ENCODE measurements at places on chromosomes 5 and 9.

- DNase-seq, result no peak
Measured at GRCh38 chr9:36092509-36093215, 43.9 kb upstream of the GLIPR2 start.

- no peak for DNase-seq
Measured at GRCh38 chr5:66993448-66993847, 203.2 kb downstream of the CD180 start.

DNA sequence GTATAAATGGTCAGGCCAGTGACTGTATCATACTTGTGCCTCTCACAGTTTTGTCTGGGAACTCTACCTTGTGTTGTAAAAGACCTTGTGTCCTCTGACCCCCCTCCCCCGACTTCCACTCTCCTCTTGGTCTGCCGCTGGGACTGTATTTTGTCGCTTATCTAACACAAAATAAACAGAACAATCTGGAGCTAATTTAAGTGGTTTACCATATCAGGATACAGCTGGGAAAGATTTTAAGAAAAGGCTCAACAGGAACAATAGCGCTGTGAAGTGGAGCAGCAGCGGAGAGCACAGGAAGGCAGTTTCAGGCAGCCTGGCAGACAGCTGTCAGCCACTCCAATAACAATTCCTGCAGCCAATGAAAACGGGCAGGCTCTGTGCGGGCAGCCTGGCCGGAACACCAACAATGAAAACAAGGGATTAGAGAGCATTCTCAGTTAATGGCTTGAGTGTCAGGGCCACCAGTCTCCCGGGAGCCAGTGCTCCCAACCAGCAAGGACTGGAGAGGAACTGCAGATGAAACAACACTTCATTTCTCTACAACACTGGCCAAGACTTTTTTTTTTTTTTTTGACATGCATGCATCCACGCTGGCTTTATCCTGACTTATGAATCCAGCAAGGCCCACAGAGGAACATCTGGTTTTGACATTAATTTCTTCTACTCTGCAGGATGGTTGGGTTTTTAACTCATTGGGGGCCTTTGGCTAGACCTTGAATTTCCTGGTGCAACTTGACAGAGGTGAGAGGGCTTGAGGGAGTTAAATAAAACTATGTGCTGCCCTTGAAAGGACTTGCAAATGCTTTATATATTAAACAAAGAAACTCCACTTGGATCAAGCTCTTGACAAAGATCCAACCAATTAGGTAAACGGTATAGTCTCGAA is 76.7 kb downstream of the ARSB start:
- DNase-seq, result peak; percentile 77

DNA sequence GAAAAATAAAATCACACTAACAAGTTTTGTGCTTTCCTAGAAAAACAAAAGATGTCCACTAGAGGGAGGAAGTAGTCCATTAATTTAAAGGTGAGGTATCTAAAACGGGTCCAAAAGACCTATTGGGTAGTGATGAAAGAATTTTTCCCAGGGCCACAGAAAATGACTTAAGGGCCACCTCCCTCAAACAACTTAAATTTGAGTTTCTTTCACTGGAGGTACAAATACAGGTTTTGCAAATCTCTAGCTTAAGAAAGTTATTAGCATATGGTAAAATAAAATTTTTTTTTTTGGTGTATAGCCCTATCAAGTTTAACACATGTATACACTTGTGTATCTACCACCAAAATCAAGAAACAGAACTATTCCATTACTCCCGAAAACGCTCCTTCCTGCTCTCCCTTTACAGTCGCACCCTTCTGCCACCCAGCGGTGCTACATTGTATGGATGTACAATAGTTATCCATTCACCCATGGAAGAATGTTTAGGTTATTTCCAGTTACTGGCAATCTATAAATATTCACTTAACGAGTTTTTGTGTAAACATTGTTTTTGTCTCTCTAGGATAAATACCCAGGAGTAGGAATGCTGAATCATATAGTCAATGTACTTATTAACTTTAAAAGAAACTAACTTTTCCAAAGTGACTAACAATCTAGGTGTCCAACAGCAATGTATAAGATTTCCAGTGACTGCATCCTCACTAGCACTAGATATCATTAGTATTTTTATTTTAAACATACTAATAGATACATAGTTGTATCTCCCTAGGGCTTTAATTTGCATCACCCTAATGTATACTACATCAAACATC is 21.9 kb downstream of the DEPDC1B start:
- no peak for DNase-seq

DNA sequence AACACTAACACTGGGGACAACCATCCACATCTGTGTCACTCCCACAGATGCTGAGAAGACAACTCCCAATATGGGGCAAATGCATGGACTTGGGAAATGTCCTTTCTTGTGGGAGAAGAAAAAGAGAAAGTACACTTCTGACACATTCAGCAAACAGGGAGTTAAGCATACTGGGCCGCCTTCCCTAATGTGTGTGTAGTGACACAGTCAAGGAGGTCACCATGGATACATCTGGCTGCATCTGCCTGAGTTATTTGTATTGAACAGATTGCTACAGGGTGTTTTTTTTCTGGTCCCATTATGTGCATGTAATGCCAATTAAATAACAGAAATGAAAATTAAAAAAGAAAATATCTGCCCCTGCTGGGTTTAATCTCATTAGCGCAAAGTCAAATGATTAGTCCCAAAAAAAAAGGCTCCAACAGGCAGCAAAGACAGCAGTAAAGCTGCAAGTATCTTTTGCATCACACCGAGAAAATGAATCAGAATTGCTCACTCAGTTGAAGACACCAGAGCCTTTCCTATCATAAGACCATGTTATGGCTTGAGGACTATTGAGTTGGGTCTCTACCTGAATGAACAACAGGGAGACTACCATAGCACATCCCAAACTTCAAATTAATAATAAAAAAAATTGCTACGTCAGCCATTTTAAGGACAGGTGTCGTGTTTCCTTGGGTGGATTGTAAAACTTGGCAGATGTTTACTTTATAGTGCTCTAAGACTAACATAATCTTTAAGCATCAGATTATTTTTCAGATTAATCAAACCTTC is 395.9 kb downstream of the DTWD2 start:
- no peak for DNase-seq

GRCh38 chr5:158398360-158399201 is 539.6 kb upstream of the CLINT1 start:
- DNase-seq, result no peak

DNA sequence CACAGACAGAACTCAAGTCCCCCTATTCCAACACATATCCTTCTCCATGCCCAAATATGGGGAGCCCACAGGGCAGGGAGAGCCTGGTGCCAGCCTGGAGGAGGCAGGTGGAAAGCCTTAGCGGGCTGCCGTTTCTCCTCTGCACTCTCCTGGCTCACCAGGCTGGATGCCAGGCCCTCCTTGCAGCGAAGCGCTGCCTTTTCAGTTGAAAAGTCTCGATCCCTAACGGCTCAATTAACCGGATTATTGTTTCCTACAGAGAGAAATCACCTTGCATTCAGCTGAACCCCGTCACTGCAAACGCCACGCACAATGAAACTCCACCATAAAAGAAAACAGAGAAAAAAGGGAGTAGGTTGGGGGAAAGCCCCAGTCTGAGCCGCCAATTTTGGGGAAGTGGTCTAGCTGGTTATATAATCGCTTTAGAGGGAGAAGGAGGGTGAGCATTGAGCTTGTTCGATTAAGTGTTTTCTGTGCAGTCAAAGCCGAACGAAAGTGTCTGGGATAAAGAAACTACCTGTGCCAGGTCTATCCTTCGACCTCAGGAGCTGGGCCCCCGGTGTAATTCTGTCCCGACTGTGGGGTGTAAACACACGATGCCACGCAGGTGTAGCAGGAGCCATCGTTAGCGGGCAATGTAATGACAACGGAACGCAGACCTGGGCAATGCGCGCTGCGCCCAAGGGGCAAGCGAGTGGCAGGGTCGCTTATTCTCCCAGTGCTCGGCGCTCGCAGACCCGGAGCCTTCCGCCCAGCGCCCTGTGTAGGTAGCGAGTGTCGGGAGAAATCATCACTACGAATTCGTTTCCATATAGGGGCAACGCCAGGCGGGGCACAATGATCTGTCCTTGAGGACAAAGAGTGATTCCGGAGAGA is 3.8 kb downstream of the BARHL1 start:
- DNase-seq, result no peak

- no peak for DNase-seq
Measured at GRCh38 chr5:51381761-51382474, 1.3 kb upstream of the ISL1 start.

DNA sequence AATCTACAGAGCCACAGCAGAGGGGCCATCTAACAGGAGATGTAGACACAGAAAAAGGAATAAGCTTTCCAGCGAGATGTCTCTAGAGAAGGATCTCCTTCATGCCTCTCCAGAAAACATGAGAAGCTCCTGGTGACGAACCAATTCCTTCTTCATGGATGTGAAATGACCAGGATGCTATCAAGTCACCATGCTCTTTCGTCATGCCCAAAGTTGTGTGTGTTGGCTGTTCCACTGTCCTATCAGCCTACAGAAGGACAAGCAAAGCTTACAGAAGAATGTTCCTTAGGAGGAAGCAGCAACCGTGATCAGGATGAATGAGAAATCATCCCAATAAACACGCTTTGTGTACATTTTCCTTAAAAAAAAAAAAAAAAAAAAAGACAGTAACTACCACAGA is 54.4 kb downstream of the ALDH7A1 start:
- no peak for DNase-seq

GRCh38 chr5:143036146-143036927 is 266.2 kb downstream of the ARHGAP26 start:
- DNase-seq, result no peak

GRCh38 chr5:168260353-168261226 is 30.9 kb upstream of the WWC1 start:
- peak; percentile 77 for DNase-seq

DNA sequence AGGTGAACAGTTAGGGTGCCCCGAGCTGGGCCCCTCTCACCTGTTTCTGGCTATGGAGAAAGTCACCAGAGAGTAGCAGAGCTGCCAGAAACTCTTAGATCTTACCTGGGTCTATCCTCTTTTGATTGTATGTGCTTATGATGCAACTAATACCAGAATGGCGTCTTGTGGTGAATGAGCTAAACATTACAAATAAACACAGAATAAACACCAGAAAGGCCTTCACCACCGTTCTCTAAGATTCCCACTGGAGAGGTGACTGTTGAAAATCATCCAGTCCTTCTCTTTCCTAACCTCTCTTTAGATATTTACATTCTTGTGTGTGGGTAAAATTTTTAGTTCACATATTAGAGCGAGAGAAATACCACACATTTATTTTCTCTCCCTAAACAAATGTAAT is 241.7 kb upstream of the GAS1 start:
- no peak for DNase-seq

- DNase-seq, result no peak
Measured at GRCh38 chr5:131377785-131378325, 114.0 kb downstream of the CDC42SE2 start.

GRCh38 chr9:136977649-136978072 is 357 bp downstream of the PTGDS start:
- no peak for DNase-seq

- DNase-seq, result no peak
Measured at GRCh38 chr5:105392122-105392709, 1829.6 kb upstream of the NUDT12 start.

GRCh38 chr9:107710546-107710945 is 221.0 kb upstream of the KLF4 start:
- DNase-seq, result no peak

DNA sequence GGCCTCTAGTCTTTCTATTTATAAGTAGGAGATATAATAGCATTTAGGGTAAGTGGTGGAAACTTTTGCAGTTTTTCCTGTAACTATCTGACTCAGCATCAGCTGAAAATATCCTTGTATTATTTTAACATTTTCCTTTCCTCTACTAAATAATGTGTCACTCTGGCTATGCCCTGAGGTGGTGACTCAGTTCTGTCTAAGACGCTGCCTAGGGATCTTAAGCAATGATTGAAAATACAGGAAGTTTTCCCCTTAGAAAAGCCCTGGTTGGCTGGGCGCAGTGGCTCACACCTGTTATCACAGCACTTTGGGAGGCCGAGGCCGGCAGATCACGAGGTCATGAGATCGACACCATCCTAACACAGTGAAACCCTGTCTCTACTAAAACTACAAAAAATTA is 9.3 kb upstream of the EDIL3 start:
- no peak for DNase-seq

- peak; percentile 5 for DNase-seq
Measured at GRCh38 chr5:53425687-53426511, 54.5 kb upstream of the FST start.

Measured in NCI-H1436 treated with DMSO at 0.1 percent for 48 hours (cell line).